Aortic smooth muscle cell (primary cell): ENCODE measurements at places on chromosomes 3 and 15. TPM values are rescaled to one million over a fixed set of nuclear protein-coding genes. Genes with fewer than 3 reads are reported as not detected.

Gene CADPS
- total RNA-seq: 0.25 and 0.40 TPM in 2 replicates

Gene CPN2
- not detected in 2 replicates for total RNA-seq

Gene DAZL
- total RNA-seq: not detected in 2 replicates

Gene HEMK1
- total RNA-seq: 10.3 and 16.4 TPM in 2 replicates

Gene PRICKLE2
- 20.2 and 21.8 TPM in 2 replicates for total RNA-seq

Gene TMEM62
- 13.7 and 14.5 TPM in 2 replicates for total RNA-seq

Gene SUSD5
- 4.8 and 6.1 TPM in 2 replicates for total RNA-seq

Gene CKMT1B
- not detected in 2 replicates for total RNA-seq

Gene VPS13C
- total RNA-seq: 79.4 and 84.7 TPM in 2 replicates

Gene RYR3
- 0.13 TPM in 1 of 2 replicates, not detected in the other for total RNA-seq

Gene PLSCR5
- not detected in 2 replicates for total RNA-seq

Gene BFSP2
- total RNA-seq: not detected in 2 replicates

Gene NFKBIZ
- 28.7 and 56.8 TPM in 2 replicates for total RNA-seq

Gene TM4SF18
- 2.7 and 3.4 TPM in 2 replicates for total RNA-seq

Gene TMEM207
- not detected in 2 replicates for total RNA-seq

Gene SLC6A1
- total RNA-seq: under 0.01 TPM in 1 of 2 replicates, not detected in the other

Gene UNC13C
- total RNA-seq: 0.56 TPM in 1 of 2 replicates, not detected in the other

Gene MYL3
- not detected in 2 replicates for total RNA-seq

Gene CTXN2
- total RNA-seq: not detected in 2 replicates

Gene MYNN
- total RNA-seq: 22.1 and 25.6 TPM in 2 replicates

Gene TIPARP
- total RNA-seq: 30.1 and 35.6 TPM in 2 replicates

Gene TRIM71
- not detected in 2 replicates for total RNA-seq

Gene PROS1
- 52.4 and 57.9 TPM in 2 replicates for total RNA-seq

Gene RTP1
- not detected in 2 replicates for total RNA-seq

Gene RPL15
- total RNA-seq: 1,592 and 1,778 TPM in 2 replicates

Gene ARID3B
- 1.6 and 1.8 TPM in 2 replicates for total RNA-seq

Gene GRIP2
- total RNA-seq: not detected in 2 replicates
